HepG2 (cell line): ENCODE measurements at places on chromosomes 1 and 21.

GRCh38 chr1:150159550-150159949 is 9.8 kb downstream of the PLEKHO1 start:
- no peak for DNase-seq

GRCh38 chr1:202811296-202812175 is 782 bp downstream of the PCAT6 start:
- DNase-seq = peak; percentile 29

- DNase-seq = peak; percentile 77
Observed at GRCh38 chr1:16905110-16905867, 9.5 kb downstream of the RNU1-2 start.

- no peak for DNase-seq
Observed at GRCh38 chr21:35321322-35322200, 272.5 kb upstream of the RUNX1 start.

DNA sequence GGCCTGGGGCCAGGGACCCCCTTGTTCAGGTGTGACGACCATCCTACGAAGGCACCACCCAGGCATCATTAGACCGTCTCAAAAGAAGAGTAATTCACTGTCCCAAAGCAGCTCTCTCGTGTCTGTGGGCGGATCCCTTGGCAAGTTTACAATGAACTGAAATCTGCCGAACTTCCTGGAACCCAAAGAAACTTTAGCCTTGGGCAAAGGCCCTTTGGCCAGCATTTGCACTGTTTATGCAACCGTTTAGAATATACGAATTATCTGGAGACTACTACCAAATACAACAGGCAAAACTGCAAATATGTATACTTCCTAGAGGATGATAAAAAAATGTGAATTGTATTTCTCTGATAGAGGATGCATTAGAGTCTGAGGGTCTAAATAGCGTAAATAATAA is 1.4 kb upstream of the SOD1 start:
- DNase-seq = peak; percentile 62

DNA sequence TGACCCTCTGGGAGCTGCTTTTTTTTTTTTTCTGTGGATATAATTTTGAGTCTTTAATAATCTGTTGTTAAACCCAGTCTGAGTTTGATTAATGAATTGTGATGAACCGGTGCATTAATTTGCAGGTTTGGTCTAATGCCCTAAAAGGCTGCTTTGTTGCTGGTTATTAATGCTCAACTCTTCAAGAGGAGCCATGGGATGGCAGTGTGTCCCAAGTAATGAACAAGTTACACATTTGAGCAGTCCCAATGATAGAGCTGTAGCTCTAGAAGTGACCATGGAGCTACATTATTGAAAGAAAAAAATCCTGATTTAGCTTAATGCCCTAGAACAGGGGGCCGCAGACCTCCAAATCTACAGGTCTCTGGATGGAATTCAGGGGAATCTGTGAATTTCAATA is 53.1 kb downstream of the RWDD3 start:
- DNase-seq = peak; percentile 13
